ENCODE measurements at places on chromosomes 7 and 10. TPM values are rescaled to one million over a fixed set of nuclear protein-coding genes. Genes with fewer than 3 reads are reported as not detected.

GPC2 gene
- total RNA-seq: 1.0 TPM

GRCh38 chr7:44277391-44277790 is 48.0 kb downstream of the CAMK2B start:
- no peak for DNase-seq

BICC1 gene
- total RNA-seq: 24.9 TPM

DNA sequence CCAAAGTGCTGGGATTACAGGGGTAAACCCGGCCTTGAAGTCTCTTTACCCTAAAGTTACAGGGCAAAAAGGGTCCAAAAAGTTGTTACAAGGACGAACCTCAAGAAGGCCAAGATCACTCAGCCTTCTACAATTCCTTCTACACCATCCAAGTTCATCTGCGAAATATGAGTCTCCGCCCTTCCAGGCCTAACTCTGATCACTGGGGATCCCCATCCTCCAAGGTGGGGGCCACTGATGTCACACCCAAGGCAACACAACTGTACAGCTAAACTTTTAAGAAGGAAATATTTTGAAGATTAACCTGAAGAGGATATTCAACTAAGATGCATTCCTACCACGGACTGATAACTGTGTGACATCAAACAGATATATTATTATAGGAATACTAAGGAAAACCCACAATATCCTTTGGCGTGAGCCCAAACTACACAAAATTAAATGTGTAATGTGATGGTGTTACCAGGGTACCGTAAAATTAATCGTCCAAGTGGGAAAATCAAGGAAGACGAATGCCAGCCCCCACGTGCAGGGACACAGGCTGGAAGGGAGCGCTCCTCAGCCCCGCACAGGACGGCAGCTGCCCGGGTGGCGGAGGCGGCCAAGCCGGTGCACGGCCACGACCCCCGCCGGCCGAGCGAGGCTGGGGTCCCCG is 1.0 kb downstream of the PAXIP1 start:
- no peak for DNase-seq

TUBB8 gene
- not detected for total RNA-seq

DNA sequence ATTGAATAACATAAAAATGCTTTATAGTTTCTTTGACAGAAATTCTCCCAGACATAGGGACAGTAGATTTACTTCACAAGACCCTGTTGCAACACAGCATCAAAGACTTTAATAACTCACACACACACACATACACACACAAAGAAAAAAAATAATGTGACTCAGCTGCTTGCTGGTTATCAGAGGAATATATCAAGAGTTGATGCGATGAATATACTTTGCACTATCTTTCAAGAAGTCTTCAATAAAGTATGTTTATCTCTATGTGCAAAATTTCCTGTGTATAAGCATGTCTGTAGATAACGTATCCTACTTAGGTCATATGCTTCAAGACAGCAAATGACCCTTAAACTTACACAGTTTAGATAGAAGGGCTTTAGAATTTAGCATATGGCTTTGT is 243.1 kb downstream of the ARL4A start:
- DNase-seq: no peak

AGAP6 gene
- total RNA-seq: 10.9 TPM

GRCh38 chr7:105796365-105796764 is 80.0 kb downstream of the ATXN7L1 start:
- DNase-seq: no peak

- no peak for DNase-seq
Measured at GRCh38 chr7:78769481-78770101, 683.9 kb downstream of the MAGI2 start.

FGFBP3 gene
- 1.0 TPM for total RNA-seq

DNA sequence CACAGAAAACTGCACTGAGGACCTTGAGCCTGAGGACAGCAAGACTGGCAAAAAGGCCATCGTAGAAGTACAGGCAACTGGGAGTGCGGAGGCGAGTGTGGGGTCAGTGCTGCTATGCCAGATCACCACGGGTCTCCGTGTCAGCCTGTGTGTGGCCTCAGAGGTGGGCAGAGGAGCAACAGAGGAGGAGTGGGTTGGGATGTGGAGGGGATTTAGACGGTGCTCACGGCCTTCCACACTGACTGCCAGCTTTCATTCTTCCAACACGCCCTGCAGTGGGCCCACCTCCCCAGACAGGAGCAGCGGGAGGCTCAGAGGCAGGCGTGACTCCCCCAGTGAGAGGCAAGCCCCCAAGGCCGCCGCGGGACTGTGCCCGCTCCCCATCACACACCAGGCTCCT is 17.0 kb upstream of the ZMIZ1 start:
- DNase-seq: no peak
